Fibroblast of skin of abdomen (primary cell): ENCODE measurements at places on chromosomes 3 and 15.

DNA sequence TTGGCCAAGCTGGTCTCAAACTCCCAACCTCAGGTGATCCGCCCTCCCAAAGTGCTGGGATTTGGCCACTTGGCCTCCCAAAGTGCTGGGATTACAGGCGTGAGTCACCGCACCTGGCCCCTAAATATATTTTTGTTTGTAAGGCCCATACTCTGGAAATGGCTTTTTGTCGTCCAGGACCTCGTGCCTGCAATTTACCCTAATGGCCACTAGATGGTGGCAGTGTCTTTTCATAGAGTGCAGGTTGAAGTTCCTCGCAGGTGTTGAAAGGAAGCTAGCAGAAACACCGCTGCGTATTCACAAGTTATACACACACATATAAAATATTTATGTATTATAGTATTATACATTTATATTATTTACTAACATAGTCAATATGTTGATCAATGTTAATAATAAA is 97.2 kb downstream of the LRTM1 start:
- DNase-seq = no peak

- no peak for DNase-seq
These were observed 3.1 kb downstream of the CHST13 start for GRCh38 chr3:126527006-126527405.

- no peak for DNase-seq
These were observed 22.4 kb downstream of the FNDC3B start for GRCh38 chr3:172061724-172062184.

DNA sequence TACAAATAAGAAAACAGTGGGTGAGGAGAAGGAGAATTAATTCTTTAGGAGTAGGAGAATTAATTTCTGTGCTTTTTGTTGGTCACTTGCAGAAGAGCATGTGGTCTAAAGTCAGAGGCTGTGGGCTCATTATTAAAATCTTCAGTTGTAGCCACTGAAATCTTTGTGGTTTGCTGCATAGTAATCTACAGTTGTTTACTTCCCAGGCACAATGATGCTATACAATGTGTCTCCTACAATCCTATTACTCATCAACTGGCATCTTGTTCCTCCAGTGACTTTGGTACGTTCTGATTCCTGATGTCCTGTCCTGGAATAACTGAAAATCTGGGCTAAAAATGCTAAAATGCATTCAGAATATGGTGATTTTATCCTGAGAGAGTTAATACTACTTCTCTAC is 21.0 kb downstream of the IFT122 start:
- DNase-seq = peak; percentile 34

- DNase-seq = no peak
These were observed 169.2 kb downstream of the ROBO1 start for GRCh38 chr3:79598594-79598993.

DNA sequence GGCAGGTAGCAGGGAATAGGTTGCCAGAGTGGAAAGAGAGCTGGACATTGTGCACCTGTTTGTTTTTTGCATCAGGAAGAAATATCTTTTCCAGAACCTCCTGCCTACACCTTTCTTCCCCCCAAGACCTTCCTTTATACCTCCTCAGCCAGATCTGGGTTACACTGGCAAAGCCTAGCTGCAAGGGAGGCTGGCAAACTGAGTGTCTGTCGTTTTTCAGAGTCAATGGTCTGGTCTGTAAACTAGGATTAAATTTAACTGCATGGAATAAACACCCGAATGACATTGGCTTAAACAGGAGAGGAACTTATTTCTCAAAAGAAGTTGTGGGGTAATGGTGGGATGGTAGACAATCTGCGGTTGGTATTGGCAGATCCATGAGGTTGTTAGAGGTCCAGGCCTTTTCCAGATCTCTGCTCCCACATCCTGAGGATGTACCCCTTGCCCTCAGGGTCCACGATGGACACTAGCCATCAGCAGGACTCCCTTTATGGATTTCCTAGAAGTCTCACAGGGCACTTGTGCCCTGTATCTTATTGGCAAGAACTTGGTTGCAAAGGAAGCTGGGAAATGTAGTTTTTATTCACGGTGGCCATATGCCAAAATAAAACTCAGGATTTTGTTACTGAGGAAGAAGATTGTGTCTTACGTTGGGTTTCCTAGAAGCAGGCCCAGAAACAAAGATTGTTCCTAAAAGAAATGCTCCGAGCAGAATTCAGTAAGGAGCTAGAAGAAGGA is 3.2 kb upstream of the RARRES1 start:
- DNase-seq = no peak

DNA sequence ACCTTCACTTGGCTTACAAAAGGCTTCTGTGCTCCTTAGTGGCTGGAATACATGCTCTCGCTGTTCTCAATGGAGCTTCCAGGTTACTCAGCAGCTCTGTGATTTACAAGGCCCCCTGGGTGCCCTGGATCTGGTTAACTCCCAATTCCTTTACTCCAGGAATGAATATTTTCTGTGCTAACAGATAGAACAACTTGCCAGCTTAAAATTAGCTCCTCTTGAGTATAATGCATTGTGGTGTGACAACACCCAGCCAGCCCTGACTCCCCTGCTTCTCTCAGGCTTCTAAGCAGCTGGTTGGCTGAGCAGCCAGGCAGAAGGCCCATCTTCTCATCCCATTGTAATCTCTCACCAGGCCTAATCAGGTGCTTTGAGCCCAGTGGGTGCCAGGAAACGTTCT is 246.4 kb downstream of the ALCAM start:
- DNase-seq = peak; percentile 51

GRCh38 chr15:87849181-87849580 is 407.4 kb downstream of the NTRK3 start:
- DNase-seq = no peak

GRCh38 chr15:85497172-85497569 is 116.8 kb downstream of the AKAP13 start:
- no peak for DNase-seq

DNA sequence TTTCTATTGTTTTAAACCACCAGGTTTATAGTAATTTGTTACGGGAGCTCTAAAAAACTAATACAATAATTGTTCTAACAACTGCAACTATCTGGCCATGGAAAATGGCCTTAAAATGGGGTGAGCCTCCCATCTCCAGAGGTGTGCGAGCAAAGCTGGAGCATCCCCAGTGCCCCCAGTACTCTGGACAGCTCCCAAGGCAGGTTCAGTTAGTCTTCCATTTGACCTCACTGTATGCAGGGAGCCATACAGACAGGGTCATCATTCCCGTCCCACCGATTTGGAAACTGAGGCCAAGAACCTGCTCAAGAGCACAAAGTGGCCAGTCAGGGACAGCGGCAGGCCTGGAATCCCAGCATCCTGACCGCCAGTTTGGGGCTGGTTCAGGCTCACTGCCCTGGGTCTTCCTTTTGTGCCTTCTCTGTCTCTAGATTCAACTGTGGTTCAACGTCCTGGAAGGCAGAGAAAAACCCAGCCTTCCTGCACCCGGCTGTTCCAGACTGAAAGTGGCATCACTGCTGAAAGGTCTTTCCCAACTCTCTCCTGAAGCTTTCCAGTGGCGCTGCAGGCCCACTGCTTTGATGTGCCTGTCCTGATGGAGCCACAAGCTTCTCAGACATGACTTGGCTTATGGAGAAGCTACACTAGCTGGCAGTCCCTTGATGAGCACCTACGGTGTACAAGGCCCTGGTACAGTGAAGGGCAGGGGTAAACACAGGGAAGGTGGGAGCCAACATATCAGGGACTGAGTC is 76.6 kb upstream of the LINGO1 start:
- DNase-seq = no peak

GRCh38 chr3:14265246-14265962 is 86.8 kb downstream of the LSM3 start:
- no peak for DNase-seq

DNA sequence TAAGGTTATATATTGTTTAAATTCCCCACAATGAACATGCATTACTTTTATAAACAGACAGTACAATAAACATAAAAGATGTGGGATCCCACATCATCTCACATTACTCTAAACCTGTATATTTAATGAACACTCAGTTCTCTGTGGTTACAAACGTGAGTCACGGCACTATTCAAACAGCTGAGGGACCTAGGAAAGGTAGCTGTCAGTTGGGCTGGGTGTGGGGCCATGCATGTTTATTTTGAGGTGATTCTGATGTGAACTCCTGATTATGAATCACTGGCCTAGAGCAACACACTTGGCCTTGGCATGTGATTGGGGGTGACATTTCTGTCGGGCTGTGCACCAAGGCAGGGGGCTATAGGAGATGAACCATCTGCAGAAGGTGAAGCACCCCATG is 147.6 kb upstream of the HACD2 start:
- DNase-seq = peak; percentile 69

DNA sequence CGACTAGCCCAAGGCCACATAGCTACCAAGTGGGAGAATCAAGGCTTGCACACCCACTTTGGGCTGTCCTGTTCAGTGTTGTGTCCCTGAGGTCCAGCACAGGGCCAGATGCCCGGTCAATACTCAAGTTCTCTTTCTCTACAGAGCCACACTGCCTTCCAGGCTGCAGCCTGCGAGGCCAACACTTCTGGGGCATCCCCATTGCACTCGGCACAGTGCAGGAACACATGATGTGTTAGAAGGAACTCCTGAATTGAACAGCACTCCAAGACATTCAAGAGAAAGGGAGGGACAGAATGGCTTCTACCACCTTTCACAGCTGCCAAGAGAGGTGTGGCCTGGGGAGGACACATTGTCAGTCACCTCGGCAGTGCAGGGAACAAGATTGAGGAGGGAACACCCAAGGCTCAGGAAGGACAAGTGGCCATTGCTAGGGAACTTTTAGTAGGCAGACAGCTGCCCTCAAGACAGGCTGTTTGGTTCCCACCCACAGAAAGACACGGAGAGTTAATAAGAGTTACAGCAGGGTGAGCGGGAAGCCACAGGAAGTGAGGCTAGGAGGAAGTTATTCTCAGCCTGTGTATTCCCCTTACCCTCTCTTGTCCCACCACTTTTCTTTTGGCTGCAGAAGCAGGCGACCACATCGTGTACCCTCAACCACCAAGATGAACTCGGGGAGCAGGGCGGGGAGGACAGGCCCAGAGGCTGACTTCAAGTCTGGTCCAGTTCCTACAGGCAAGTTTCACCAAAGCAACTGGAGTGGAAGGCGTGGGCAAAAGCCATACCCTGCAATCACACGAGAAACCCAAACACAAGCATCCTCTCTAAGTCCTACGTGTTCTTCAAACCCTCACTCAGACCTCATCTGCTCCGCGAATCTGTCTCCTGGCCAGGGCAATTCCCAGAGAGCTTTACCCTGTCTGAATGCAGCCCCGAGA is 69.4 kb downstream of the SRGAP3 start:
- no peak for DNase-seq

GRCh38 chr3:79477242-79477641 is 290.6 kb downstream of the ROBO1 start:
- no peak for DNase-seq

GRCh38 chr3:83193526-83193925 is 1432.1 kb upstream of the GBE1 start:
- DNase-seq = peak; percentile 71

DNA sequence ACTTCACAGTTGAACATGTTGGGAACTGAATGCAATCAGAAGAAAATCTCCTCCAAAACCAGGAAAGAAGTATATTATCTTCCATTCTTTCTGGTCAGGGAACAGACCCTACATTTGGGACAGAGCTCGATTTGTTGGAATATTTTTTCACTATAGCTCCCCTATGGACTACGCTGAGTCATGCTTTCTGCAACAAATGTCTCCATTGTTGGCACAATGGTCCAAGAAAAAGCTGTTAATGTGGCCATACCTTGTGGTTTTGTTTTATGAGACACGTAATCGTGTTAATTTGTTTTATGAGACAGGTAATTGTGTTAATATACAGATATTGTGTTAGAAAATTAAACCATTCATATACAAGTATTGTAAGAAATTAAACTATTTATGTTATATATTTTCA is 101.4 kb downstream of the TGFBR2 start:
- DNase-seq = no peak

DNA sequence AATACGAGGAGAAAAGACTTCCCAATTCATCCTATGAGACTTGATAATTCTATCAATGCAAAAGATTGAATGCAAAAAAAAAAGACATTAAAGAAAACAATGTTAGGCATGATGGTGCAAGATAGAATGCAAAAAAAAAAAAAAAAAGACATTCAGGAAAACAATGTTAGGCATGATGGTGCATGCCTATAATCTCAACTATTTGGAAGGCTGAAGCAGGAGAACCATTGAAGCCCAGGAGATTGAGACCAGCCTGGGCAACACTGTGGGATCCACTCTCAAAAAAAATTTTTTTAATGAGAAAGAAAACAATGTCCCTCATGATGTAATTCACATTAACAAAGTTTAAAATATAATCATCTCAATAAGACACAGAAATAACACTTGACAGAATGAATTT is 75.9 kb downstream of the MYO9A start:
- no peak for DNase-seq

GRCh38 chr3:187743195-187744141 is 1.8 kb downstream of the BCL6 start:
- no peak for DNase-seq

GRCh38 chr3:142281474-142281873 is 56.1 kb upstream of the GK5 start:
- DNase-seq = no peak
